RKO (cell line): ENCODE measurements at places on chromosomes 1 and 21.
A peak's percentile ranks its signal among the peaks of the same experiment; 100 is the strongest.

GRCh38 chr21:18725653-18726052, 322.1 kb upstream of the TMPRSS15 start:
- peak; percentile 1 for DNase-seq

GRCh38 chr21:38159355-38159754, 97.4 kb upstream of the KCNJ15 start:
- peak; percentile 71 for DNase-seq

GRCh38 chr1:176896216-176896615, 268.3 kb downstream of the ASTN1 start:
- DNase-seq = no peak

DNA sequence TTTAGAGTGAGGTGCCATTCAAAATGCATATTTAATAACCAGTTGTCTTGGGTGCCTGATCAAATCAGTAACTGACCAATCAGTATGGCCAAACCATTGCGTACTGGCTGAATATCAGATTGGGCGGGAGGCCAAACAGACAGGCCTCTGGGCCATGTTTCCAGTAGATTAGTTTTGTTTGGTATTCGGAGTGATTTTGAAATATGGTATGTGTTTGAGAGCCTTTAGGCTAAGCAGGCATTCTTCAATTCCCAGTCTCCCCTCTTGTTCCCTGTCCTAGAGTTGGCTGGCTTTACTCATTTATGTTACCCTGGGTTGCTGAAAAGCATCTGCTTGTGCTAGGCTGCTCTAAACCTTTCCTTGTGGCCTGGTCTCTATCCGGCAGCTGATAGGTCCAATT, 80.1 kb downstream of the BACH1 start:
- DNase-seq = no peak

- no peak for DNase-seq
Observed at GRCh38 chr1:54171016-54171415, 18.2 kb upstream of the CDCP2 start.

DNA sequence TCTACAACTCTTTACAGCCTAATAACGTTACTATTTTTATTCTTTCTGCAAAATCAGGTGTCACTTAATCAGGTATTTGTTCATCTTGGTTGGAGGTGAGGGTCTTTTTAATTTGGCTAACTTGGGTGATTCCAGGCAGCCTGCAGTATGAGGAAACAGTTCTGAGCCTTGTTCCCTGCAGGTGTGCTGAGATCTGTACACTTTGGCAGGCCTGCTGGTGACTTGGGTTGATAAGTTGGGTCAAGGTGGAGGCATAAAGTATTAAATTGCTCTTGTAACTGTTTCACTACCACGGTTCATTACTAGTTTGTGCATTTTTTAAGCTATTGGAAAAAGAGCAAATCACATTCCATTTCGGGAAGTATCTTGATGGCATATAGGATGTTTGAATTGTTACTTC, 10.0 kb downstream of the MAP3K21 start:
- DNase-seq = no peak

DNA sequence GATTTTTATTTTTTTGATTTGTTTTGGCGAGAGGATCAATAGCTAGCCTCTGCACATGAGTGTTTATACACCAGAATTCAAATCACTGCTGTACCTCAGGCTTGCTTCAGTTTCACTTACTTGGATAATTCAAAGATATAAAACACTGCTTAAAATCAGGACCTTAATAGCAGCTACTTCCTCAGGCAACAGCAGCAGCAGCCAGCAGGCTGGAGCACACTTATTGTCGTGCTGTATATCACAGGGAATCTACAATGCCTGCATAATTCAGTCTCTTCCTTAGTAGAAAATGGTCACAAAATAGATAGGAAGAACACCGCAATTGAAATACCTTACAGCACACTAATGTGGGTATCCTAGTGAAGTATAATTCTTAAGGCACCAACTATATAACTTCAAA, 497.3 kb downstream of the NEGR1 start:
- DNase-seq = no peak
